ENCODE measurements at places on chromosomes 5 and 9. TPM values are rescaled to one million over a fixed set of nuclear protein-coding genes. Genes with fewer than 3 reads are reported as not detected.
A peak's percentile ranks its signal among the peaks of the same experiment; 100 is the strongest.

Gene TMEM174
- total RNA-seq, result not detected

Gene PDGFRB
- not detected for total RNA-seq

Gene SLC4A9
- not detected for total RNA-seq

Gene TMEM215
- total RNA-seq, result not detected

Gene BASP1
- total RNA-seq, result 0.90 TPM

Gene FRMPD1
- not detected for total RNA-seq

DNA sequence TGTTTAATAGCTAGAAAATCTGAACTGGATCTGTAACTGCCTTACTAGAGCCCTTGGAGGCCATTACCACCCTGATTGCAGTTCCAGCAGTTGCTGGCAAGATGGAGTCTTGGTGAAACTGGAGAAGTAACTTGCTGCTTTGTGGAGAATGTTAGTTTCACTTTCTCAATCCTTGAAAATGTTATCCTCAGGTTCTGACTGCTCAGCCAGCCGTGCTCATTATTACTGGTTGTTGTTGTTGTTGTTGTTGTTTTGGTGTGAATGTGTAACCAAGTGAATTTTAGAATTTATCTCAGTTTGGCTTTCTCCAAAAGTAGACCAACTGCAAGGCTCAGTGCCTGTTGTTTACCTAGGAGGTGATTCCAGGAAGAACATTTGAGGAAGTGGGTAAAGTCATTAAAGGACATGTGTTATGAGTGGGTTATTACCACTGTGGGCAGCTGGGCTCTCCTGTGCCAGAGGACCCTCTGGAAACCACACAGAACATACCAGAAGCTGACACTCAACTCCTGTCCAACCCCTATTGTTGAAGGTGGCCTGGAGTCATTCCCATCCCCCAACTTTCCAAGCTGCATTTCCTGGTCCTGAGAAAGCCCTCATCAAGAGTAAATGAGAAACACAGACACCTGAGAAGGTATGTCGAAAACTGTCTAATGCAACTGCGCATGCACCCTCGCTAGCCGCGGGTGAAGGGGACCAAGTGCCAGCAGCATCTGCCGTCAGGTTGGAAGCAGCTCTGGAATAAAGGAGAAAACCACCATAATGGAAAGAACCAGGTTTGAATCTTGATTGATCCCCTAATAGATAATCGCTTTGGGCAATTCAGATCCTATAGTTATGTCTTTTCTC, 111.6 kb downstream of the CMYA5 start:
- no peak for DNase-seq

DNA sequence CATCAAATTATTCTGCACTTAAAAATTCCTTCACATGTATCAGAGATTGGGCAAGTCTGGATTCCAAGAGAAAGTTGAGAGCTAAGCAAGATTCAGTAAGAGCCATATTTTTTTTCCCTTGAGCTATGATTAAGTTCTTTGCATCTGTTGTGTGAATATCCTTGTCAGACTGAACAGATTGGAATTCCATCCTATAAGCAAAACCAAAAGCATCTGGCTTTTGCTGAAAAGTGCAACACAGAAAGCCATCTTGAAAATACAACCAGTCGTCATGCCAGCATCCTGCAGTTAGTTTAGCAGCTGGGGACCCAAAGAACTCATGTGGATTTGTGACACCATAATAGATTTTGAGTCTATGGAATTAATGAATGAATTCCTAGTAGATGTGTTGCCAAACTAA, 316.9 kb downstream of the MTRR start:
- no peak for DNase-seq

GRCh38 chr5:37184748-37185364, 64.3 kb downstream of the CPLANE1 start:
- no peak for DNase-seq

GRCh38 chr5:104800440-104801048, 1238.0 kb upstream of the NUDT12 start:
- DNase-seq, result no peak

- DNase-seq, result peak; percentile 53
Measured at GRCh38 chr5:58886315-58887207, 303.7 kb downstream of the RAB3C start.

DNA sequence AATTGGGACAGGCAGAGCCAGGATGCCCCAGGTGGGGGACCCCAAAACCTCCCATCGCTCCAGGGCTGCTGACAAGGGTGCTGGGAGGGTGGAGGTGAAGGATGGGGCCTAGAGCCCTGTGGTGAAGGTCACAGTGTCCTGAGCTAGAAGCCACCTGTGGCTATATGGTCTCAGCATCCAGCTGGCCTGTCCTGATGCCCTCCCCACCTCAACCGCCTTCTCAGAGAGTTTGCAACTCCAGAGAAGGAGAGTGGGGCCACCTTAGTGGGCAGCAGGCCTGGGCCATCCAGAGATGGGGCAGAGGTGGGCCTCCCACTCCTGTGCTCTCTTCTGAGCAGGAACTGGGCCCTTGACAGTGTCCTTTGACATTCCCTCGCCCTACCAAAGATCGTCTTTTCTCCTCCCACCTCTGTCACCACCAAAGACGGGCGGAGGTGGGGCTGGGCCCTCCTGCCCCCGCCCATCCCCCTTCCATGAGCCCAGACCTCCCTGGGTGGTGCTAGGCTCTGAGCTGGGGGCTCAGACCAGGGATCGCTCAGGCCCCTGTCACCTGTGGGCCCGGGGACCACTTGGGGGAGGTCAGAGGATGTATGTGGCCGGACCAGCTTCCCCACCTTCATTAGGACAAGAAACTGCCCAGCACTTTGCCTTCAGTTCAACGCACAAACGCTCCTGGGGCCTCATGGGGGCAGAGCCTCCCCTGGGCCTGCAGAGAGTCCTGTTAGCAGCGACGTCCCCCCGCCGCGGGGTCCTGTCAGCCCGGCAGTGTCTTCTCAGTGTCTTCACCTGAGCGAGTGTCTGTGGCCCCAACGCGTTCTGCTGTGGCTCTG, 10.0 kb upstream of the DOLPP1 start:
- no peak for DNase-seq

DNA sequence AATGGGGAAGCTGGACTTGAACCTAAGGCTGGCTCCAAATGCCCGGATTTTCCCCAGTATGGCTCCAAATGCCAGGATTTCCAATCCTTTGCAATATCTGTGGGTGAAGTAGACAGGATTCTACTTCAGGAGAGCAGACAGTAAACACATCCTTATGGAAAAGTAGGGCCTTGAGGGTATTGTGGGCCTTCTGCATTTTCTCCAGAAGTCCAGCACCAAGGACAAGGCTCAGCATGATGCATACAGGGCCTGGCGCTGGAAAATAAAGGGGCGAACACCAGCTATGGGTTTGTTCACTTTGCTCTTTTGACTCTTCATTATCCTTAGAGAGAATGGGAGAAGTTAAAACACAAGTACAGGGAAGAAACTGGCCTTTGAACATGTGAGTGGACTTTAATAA, 347.5 kb downstream of the SEMA5A start:
- DNase-seq, result no peak

DNA sequence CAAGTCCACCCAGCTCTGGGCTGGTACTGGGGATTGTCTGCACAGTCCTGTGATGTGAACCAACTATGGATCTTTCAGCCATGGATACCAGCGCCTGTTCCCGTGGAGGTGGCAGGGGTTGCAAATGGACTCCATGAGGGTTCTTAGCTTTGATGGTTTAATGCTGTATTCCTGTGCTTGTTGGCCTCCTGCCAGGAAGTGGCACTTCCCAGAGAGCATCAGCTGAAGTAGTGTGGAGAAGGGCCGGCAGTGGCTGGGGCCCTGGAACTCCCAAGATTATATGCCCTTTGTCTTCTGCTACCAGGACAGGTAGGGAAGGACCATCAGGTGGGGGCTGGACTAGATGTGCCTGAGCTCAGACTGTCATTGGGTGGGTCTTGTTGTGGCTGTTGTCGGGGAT, 1104.8 kb upstream of the COX7C start:
- no peak for DNase-seq

DNA sequence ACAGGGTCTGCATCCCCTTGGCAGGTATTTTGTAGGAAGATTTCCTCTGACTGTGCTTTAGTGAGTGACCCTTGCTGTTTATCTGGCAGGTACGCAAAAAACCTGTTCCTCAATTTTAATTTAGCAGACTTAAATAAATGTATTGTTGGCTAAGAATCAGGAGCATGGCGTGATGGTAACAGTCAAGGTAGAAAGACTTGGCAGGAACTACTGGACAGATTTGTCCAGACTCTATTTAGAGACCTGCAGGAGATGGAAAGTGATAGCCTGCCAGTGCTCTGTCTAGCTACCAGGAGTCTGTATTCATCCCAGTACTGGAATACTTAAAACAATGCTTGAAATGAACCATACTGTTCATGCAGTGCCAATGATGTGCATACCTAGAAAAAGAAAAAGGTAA, 78.8 kb upstream of the MAST4 start:
- DNase-seq, result no peak

DNA sequence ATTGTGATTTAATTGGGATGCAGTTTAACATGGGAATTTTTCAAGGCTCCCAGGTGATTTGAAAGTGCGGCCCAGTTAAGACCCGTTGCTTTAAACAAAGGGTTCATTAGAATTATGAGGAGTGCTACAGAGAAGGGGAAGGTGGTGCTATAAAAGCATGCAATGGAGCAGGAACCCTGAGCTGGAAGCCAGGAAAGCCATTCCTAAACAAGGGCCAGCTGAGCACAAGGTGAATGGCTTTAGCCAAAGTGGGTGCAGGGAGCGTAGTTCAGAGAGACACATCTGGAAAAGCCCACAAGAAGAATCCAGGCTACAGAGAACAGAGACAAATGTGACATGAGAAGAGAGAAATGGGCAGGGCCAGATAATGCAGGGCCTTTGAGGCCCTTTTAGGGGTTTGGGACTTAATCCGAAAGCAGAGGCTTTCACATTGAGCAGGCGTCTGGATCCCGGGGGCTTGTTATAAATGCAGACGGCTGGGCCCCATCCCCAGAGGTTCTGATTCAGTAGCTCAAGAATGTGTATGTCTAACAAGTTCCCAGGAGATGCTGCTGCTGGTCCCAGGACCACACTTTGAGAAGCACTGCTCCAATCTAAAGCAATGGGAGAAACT, 138.1 kb upstream of the WWC1 start:
- DNase-seq, result no peak

- DNase-seq, result peak; percentile 72
Measured at GRCh38 chr5:40680741-40681362, 1.1 kb downstream of the PTGER4 start.

DNA sequence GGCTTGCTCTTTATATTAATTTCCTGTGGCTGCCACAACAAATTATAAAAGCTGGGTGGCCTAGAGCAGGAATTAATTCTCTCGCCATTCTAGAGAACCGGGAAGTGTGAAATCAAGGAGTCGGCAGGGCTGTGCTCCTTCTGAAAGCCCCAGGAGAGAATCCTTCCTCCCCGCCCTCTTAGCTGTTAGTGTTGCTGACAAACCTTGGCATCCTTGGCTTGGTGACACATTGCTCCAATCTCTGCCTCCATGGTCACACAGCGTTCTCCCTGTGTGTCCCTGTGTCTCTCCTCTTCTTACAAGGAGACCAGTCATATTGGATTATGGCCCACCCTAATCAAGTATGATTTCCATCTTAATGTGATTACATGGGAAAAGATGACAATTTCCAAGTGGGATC, 55.9 kb upstream of the NEURL1B start:
- DNase-seq, result no peak

DNA sequence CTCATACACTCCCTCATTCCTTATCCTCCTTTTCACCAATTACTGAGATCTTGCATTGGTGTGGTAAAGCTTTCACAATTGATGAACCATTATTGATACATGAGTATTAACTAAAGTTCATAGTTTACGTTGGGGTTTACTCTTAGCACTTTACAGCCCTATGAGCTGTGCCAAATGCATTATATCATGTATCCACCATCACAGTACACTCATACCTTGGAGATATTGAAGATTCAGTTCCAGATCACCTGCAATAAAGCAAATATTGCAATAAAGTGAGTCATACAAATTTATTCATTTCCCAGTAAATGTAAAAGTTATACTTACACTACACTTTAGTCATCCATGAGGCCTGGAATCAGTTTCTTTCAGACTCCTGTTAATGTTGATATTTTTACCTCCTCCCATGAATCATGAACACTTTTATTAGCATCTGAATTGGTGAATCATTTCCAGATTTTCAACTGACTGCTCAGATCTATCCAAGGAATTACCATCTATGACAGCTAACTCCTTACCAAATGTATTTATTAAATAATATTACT, 546.6 kb upstream of the PTPRD start:
- no peak for DNase-seq

GRCh38 chr5:112933651-112934365, 11.8 kb upstream of the REEP5 start:
- no peak for DNase-seq

DNA sequence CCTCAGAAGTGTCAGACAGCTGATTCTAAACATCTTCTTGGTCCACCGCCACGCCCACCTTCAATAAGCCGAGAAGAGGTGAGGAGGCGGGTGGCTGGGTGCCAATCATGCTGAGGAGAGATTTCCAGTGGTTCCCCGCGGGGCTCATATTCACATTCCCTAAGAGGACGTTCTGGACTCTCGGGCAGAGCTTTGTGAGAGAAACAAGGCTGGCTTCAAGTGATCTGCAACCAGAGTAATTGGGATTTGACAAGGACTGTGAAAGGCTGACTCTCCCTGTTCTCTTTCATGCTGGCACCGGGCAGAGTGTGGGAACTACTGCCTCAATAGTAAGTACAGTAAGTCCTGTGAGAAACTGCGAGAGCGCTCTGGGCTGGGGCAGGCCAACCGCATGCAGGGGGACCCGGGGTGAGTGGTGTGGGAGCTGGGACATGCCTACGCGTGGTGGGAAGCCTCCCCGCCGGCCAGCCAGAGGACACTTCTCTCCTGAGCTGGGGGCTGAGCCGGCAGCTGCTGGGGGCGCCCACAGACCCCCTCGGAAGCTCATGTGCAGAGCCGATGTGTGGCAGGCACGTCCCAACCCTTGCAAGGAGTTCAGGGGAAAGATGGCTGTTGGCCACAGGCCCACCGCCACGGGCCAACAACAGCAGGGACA, 110.9 kb downstream of the LIFR start:
- DNase-seq, result no peak
